ENCODE measurements at places on chromosomes 11 and 22.

- no peak for DNase-seq
These were observed 411.4 kb upstream of the CCDC90B start for GRCh38 chr11:83697518-83697917.

- no peak for DNase-seq
These were observed 11.9 kb upstream of the AMPD3 start for GRCh38 chr11:10443152-10443551.

DNA sequence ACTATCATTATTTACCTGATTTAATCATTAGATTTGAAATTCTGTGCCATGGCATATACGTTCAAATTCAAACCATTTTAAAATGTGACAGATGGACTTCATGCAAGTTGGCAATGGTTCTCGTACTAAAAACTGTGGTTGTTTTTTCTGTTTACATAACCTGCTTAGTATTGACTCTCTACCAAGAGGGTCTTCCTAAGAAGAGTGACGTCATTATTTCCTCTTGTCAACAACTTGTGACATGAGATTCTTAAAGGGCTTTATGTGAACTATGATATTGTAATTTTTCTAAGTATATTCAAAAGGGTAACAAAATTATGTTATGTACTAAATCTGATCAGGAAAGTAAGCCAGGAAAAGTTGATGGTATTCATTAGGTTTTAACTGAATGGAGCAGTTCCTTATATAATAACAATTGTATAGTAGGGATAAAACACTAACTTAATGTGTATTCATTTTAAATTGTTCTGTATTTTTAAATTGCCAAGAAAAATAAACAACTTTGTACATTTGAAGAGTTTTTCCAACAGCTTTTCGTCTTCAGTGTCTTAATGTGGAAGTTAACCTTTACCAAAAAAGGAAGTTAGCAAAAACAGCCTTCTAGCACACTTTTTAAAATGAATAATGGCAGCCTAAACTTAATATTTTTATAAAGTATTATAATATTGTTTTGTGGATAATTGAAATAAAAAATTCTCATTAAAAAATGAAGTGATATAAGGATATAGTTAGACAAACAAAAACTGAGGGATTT lies 87.0 kb downstream of the GRK3 start:
- no peak for DNase-seq

GRCh38 chr11:119977561-119977860 lies 160.4 kb downstream of the TRIM29 start:
- DNase-seq, result no peak

DNA sequence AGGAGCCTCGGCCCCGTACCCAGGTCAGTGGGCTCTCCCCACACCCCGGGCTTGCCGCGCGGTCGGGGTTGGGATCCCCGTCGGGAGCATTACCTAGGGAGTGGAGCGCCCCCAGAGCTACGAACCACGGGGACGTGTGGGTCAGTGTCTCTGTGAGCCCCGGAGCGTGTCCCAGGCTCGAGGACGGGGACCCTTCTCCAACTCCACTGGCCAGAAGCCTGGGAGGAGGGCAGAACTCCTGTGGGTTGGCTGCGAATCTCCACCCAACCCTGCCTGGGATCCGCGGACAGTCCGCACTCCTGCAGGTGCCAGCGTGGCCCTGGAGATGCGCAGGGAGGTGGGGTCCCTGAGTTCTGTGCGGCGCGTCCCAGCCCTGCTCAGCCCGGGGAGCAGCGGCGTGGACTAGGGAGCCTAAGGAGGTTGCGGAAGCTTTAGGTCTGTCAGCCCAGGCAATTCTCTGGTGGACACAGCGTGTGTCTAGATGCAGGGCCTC lies 346 bp downstream of the PPFIBP2 start:
- DNase-seq, result peak; percentile 70

DNA sequence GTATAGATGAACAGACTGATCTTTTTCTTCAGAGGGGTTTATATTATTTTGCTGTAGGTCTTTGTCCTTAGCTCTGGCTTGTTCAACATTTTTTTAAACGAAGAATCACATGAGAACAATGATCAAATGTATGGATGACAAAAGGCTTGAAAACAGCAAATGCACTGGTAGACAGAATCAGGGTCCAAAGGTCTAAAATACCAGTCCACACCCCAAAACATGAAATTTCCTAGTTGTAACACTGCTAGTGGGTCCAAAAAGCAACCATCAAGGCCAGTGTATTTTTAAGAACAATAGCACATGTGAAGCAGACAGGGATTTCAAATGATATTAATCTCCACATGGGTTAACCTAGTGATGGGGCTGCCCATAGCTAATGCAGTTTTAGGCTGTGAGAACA lies 162.0 kb downstream of the SWAP70 start:
- no peak for DNase-seq

DNA sequence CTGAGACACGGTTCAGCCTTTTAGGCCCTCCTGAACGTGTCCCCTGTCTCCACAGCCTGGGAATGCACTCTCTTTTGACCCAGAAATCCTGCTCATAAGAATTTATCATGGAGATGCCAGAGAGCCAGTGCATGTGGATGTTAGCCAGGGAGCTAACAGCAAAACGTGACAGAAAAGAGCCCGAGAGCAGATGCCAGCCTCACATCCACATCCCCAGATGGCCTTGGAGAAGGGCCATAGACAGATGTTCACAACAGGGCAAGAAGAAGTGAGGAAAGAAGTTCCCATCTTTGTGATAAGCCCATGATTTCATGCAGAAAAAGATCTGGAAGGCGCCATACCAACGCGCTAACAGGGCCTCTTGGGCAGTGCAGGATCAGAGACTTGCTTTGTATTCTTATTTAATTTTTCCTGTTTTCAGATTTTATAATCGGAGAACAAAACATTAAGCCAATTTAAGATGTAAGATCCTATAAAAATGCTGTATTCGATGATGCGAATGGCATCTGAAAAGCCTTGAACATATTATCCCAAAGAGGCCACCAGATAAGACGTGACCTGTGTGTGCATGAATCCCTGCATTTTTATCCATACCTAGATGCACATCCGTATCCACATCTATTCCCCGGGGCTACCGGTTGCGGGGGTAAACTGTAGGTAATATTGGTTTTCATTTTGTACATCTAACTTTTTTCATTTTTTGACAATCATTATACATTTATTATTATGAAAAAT lies 48.7 kb downstream of the IGLL5 start:
- DNase-seq, result no peak

DNA sequence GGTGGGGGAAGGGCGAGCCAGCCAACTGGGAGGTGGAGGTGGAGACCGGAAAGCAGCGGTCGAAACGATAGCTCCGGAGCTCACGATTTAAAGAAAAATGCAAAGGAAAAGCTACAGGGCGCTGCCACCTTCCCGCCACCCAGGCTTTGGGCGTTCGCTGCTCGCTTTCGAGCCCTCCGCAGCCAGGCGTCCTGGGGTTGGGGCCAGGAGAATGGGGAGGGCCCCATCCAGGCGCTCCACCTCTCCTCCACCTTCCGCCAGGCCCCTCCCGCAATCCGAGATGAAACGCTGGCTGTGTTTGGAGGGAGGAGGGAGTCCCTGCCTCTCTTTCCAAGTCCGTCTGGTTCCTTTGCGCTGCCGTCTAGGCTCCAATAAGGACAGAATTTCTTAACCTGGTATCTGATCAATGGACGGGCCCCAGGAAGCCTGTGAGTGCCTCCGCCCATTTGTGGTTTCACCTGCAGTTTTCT lies 483 bp upstream of the ABTB2 start:
- DNase-seq, result peak; percentile 62

DNA sequence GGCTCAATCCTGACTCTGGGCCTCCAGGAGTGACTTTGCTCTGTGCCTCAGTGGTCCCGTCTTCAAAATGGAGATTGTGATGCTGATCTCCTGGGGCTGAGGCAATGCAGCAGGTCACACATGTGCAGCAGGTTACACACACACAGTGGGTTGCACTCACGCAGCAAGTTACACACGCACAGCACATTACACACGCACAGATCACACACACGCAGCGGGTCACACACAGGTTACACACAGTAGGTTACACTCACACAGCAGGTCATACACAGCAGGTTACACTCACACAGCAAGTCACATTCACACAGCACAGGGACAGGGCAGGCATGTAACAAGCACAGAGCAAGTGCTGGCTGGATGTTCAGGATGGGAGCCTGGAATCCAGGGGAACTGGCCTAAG lies 11.3 kb downstream of the C11orf24 start:
- DNase-seq, result no peak

GRCh38 chr11:110069158-110069737 lies 23.9 kb upstream of the ZC3H12C start:
- DNase-seq, result no peak

GRCh38 chr11:64220798-64221197 lies 5.2 kb downstream of the TRPT1 start:
- no peak for DNase-seq

GRCh38 chr22:20112623-20113511 lies 3.0 kb upstream of the RANBP1 start:
- no peak for DNase-seq

DNA sequence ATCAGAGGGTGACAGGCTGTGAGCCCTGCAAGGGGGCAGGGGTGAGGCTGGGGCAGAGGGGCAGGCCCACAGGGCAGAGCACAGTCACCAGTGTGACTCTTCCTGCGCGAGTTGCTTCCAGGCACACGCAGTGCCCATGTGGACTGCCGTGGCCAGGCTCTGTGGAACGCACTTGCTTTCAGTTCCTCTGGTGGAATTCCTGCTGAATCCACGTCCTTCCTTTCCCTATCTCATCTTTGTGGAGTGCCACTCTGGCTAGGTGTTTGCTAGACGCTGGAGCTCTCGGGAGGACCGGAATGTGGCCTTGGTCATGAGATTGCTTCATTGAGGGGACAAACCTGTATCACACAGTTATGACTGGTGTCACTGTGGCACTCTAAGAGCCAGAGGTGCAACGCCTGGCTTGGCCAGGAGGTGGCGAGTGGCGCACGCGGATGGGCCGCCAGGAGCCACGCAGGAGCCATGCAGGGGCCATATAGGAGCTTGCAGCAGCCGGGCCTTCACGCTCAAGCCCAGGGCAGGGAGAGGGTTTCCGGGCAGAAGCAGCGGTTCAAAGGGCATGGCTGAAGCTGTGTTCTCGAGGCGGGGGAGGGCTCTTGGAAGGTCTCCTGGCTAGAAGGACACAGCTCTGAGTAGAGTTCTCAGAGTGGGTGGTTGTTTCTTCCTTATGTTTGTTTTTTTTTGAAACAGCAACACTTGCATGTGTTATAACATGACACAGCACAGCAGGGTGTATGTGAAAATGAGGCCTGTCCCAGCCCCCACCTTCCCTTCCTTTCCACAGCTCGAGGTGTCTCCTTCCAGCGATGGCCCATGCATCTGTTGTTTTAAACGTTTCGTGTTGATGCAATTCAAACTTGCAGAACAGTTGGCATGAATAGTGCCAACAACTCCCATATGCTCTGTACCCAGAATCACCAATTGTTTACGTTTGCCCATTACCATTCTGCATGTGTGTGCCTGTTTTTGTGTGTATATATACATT lies 36.2 kb downstream of the TBC1D22A start:
- peak; percentile 78 for DNase-seq

DNA sequence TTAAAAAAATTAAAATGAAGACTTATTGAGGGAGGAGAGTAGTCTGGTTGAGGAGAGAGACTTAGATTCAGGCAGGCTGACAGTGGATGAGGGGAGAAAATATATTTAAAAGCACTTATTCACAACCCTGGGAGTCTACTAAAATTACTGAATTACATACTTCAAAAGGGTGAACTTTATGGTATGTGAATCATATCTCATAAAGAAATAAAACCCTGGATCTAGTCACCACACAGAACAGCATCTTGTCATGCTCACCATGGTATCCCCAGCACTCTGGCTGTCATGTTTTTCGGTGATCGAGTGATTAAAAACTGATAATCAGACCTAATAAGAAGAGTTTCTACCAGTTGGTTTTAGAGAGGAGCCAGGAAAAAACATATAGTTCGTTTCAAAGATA lies 11.0 kb downstream of the TEAD1 start:
- DNase-seq, result no peak

DNA sequence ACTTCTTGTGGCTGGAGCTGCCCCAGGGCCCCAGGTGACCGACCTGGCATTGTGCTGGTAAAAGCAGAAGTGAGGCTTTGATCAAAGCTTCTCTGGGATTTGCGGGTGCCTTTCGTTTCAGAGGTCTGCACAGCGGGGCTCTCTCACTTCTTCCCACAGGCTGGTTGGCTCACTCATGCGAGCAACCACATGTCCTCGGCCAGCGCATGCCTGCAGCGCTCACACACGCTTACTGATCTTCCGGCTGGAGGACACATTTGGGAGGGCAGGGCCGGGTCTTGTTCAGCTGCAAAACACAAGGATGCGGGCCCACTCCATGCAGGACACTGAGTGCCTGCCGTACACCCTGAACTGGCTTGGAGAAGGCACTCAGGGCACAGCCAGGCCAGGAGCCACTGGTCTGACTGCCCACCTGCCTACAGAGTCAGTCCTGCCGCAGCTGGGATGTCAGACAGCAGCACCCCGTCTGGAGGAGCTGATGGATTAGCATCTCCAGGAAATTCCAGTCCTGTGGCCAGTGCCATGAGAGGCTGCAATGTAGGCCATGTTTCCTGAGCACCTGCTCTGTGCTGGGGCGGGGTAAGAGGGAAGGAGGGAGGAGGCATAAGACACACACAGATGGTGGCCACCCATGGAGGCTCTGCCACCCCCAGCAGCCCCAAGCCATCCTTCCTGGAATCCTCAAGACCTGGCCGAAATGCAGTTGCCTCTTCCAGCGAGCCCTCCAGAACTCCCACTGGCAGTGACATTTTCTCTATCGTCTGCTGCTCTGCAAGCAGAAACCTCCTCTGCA lies 1383.2 kb downstream of the BRD1 start:
- no peak for DNase-seq

- DNase-seq, result peak; percentile 64
These were observed 2.4 kb downstream of the ATF4 start for GRCh38 chr22:39522567-39523300.

GRCh38 chr11:60926500-60926899 lies 2.2 kb downstream of the TMEM132A start:
- no peak for DNase-seq

GRCh38 chr11:131977231-131977630 lies 606.8 kb downstream of the NTM start:
- no peak for DNase-seq
